ENCODE measurements at places on chromosomes 4 and X.
A peak's percentile ranks its signal among the peaks of the same experiment; 100 is the strongest.

GRCh38 chrX:133089411-133089810, 7.5 kb downstream of the USP26 start:
- DNase-seq = no peak

GRCh38 chr4:914531-914930, 17.6 kb downstream of the GAK start:
- no peak for DNase-seq

DNA sequence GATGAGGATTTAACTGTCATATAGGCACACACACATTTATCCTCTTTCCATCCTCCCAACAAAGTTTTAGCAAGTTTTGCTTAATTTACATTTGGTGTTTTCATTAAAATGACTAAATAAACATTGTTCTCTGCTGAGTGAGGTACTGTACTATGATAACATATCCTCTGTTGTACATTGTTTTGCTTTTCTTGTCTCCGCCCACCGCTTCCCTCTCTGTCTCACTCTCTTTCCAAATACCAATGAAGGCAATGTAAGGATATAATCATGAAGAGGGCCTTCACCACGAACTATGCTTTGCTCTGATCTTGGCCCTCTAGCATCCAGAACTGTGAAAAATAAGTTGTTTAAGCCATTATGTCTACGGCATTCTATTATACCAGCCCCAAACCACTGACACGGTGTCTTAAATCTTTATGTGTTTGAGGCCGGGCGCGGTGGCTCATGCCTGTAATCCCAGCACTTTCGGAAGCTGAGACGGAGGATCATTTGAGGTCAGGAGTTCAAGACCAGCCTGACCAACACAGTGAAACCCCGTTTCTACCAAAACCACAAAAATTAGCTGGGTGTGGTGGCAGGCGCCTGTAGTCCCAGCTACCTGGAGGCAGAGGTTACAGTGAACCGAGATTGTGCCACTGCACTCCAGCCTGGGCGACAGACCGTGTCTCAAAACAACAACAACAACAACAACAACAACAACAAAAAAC, 65.3 kb downstream of the HPRT1 start:
- DNase-seq = no peak

GRCh38 chrX:150594584-150594983, 26.2 kb downstream of the MTM1 start:
- no peak for DNase-seq

- no peak for DNase-seq
Measured at GRCh38 chrX:16196829-16197228, 29.5 kb downstream of the MAGEB17 start.

- peak; percentile 82 for DNase-seq
Measured at GRCh38 chrX:43655151-43656004, 721 bp upstream of the MAOA start.

DNA sequence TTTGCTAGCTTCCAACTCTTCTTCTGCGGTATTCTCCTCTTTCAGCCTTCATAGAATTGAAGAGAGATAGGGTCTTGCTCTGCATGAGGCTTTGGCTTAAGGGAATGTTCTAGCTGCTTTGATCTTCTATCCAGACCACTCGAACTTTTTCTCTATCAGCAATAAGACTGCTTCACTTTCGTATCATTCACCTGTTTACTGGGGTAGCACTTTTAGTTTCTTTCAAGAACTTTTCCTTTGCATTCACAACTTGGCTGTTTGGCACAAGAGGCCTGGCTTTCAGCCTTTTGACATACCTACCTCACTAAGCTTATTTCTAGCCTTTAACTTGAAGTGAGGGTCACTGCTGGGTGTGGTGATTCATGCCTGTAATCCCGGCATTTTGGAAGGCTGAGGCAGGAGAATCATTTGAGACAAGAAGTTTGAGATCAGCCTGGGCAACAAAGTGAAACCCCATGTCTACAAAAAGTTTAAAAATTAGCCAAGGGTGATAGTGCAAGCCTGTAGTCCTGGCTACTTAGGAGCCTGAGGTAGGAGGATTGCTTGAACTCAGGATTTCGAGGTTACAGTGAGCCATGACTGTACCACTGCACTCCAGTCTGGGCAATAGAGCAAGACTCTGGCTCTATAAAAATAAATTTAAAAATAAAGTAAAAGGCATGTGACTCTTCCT, 47.1 kb upstream of the HPGDS start:
- DNase-seq = no peak

GRCh38 chr4:55661398-55662056, 25.4 kb upstream of the NMU start:
- no peak for DNase-seq

GRCh38 chrX:31036895-31037294, 34.9 kb downstream of the FTHL17 start:
- DNase-seq = no peak

- no peak for DNase-seq
Measured at GRCh38 chr4:99891351-99891750, 2.9 kb downstream of the LAMTOR3 start.

GRCh38 chr4:85968945-85969819, 390.7 kb downstream of the MAPK10 start:
- DNase-seq = no peak

GRCh38 chrX:148811236-148811635, 310.8 kb downstream of the AFF2 start:
- no peak for DNase-seq

DNA sequence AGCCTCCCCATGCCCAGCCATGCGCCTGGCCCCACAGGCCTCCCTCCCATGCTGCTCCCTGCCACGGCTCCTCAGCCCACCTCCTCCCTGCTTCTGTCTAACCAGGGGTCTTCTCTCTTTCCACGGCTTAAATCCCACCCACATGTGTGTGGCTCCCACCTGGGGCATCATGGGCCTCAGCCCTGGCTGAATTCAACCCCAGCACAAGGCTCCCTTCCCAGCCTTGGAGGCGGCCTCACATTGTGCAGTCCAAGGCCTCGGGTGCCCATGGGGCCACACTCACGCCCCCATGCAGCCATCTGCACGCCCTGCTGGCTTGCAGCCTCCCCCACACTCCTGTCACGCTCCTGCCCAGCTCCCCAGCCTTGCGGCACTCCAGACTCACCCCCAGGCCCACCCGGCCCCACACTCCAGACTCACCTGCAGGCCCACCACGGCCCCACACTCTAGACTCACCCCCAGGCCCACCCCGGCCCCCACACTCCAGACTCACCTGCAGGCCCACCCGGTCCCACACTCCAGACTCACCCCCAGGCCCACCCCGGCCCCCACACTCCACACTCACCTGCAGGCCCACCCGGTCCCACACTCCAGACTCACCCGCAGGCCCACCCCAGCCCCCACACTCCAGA, 27.0 kb downstream of the MAEA start:
- no peak for DNase-seq

DNA sequence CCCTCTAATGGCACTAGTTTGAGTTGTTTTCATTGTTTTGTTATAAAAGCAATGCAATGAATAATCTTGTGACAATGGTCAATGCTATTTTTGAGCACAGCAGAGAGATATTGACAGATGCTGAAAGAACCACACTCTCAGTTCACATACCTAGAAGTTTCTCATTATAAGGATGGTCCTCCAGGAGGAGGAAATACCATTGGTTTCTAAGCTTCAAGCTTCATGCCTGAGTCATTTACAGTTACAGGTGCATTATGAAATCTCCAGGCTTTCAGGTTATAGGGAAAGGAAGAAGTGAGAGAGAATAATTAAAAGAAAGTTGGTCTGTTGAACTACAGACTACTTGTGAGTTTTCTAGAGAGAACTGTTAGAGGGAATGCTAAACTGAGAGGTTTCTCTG, 75.3 kb downstream of the PWWP3B start:
- DNase-seq = no peak

GRCh38 chr4:147737623-147738022, 5.7 kb downstream of the ARHGAP10 start:
- DNase-seq = no peak

DNA sequence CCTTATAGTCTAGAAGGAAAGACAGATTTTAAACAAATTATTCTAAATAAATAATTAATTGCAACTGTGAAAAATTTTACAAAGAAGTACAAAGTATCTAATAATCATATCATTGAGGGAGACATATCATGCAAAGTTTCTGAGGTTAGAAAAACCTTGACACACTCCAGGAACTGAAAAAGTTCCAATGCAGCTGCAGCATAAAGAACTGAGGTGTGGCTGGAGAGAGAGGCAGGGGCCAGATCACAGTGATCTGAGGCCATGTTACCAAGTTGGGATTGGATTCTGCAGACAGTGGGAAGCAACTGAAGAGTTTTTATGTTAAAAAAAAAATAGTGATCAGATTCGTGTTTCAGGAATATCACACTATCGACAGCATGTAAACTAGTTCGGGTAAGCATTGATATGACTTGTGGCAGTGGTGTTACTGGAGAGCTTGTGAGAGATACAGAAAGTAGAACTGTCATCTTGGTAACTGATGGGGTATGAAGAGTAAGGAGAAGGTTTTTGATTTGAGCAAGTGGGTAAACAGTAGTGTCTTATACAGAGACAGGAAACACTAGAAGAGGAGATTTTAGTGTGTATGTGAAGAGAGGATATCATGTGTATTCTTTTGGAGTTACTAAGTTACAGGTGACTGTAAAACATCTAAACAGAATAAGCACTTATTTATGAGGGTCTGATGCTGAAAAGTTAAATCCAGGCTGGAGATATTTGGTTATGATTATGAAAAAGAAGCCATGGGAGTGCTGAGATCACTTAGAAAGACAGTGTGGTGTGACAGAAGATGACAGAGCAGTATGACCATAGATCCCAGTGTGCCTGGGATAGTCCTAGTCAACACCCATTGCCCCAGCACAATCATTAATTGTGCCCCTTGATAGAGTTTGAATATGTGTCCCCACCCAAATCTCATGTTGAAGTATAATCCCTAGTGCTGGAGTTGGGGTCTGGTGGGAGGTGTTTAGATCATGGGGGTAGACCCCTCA, 15.6 kb upstream of the SPRY1 start:
- DNase-seq = no peak

GRCh38 chr4:139978692-139979091, 175.3 kb downstream of the MAML3 start:
- DNase-seq = no peak

GRCh38 chr4:40976343-40976742, 226.6 kb downstream of the NSUN7 start:
- DNase-seq = no peak

DNA sequence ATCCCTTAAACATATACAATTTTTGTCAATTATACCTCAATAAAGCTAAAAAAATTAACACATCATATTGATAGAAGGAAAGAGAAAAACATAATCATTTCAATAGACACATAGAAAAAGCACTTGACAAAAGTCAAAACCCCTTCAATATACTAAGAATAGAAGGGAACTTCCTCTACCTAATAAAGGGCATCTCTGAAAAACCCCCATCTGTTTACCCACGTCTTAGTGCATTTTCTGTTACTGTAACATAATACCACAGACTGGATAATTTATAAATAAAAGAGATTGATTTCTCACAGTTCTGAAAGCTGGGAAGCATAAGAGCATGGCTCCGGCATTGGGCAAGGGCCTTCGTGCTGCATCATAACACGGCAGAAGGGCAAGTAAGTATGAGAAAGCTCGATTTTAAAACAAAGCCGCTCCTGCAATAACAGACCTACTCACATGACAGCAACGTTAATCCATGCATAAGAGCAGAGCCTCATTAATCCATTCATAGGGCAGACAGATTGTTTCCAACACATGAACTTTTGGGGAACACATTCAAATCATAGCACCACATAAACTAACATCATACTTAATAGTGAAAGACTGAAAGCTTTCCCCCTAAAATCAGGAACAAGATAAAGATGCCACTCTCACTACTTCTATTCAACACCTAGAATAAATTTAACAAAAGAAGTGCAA, 15.7 kb downstream of the STEEP1 start:
- no peak for DNase-seq

DNA sequence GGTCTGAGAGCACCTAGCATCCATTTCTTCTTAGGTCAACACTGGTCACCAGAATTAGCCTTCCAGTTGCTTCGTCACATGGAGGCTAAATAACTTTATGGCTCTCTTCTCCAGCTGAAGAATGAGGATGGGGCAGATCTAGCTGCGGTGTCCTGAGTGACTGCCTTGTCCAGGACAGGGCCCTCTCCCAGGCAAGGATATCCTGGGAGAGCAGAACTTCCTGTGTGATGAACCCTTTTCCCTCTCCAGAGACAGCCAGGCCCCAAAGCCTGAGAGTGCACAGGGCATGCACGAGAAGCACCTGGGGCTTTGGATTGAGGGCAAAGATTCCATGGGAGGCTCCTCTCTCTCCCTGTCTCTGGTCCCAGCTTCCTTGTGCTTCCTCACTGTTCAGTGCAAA, 108.2 kb upstream of the MAMLD1 start:
- DNase-seq = no peak

DNA sequence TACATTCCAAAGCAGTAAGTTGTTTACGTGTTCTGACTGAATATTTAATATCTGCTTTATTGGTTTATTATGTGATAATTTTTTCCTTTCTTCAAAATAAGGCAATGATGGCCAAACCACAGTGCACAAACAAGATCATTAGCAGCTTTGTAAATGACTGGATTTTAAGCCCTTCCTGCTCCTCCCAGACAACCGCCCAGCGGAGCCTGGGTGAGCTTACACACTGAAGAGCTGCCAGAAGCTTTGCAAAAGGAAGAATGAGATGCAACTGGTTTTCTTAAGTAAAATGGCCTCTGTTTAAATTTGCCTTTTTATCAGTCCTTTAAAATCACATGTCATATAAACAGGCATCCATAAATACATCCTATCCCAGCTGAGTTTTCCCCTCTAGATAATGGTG, 52.2 kb downstream of the SPARCL1 start:
- DNase-seq = no peak

DNA sequence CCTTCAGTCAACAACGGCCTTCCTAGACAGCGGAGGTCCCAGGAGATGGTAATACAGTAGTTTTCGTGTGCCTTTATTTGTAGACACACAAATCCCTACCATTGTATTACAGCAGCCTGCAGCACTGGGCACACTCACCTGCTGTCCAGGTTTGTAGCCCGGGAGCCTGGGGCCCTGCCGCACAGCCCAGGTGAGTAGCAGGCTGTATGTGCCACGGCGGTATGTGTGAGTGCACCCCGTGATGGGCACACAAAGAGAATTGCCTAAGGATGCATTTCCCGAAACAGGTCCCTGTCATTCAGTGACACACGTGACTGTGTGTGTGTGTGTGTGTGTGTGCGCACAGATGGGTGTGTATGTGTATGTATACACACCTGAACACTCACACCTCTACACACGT, 8.1 kb upstream of the SLC25A6 start:
- no peak for DNase-seq

- DNase-seq = no peak
Measured at GRCh38 chr4:152831416-152831815, 51.7 kb downstream of the ARFIP1 start.

- DNase-seq = no peak
Measured at GRCh38 chr4:153705743-153706468, 21.8 kb downstream of the TLR2 start.

- DNase-seq = no peak
Measured at GRCh38 chr4:111639876-111640275, 505.4 kb upstream of the FAM241A start.

- no peak for DNase-seq
Measured at GRCh38 chr4:87807402-87807801, 8.0 kb downstream of the IBSP start.

GRCh38 chrX:130485870-130486269, 84.1 kb downstream of the RBMX2 start:
- no peak for DNase-seq

- no peak for DNase-seq
Measured at GRCh38 chr4:148962539-148963290, 520.5 kb upstream of the NR3C2 start.

- DNase-seq = no peak
Measured at GRCh38 chr4:687048-687970, 1.6 kb downstream of the SLC49A3 start.

GRCh38 chr4:88008122-88008742, 797 bp downstream of the PKD2 start:
- DNase-seq = peak; percentile 58
